ENCODE measurements at places on chromosomes 12 and 14. TPM values are rescaled to one million over a fixed set of nuclear protein-coding genes. Genes with fewer than 3 reads are reported as not detected.
A peak's percentile ranks its signal among the peaks of the same experiment; 100 is the strongest.

- H3K4me3 ChIP-seq = no peak overlapping the region
- H3K4me1 ChIP-seq = no peaks in the 10 kb centered on the region
- no peak for DNase-seq
- no peaks in the 10 kb centered on the region for H3K27me3 ChIP-seq
Observed at GRCh38 chr12:101927999-101928398, 50.6 kb downstream of the DRAM1 start.

GRCh38 chr12:68815232-68815927, 7.4 kb downstream of the MDM2 start:
- DNase-seq = no peak
- no peaks in the 10 kb centered on the region for H3K27me3 ChIP-seq
- H3K4me3 ChIP-seq = no peak overlapping the region
- peaks cover 14% of the 10 kb centered on the region for H3K36me3 ChIP-seq

DNA sequence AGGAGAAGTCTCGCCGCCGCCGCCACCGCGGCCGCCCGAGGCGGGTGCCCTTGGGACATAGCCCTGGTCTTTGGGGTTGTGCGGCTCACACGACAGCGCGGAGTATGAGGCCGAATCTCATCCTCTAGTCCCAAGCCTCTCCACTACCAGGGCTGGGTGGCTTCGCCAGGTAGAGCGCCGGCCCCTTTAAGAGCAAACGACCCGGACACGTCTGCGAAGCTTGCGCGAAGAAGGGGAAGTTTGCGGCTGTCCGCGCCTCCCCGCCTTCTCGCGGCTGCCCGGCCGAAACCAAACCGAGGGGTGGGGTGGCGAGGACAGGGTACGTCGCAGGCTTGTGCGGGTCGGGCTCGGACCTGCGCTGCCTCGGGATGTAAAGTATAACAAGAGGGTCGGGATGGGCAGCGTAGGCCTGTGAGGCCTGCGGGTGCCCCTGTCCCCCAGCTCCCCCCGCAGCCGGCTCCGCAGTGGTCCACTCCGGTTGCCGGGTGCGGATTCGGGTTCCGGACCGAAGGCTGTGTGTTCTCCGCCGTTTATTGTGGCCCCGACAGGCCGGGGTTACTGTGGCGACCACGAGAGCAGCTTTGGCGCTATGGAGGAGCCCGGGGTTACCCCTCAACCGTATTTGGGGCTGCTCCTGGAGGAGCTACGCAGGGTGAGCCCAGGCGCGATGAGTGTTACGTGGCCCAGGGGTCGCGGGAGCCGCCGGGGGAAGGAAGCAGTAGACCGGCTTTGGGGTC, 33.3 kb downstream of the MIA2 start:
- H3K27ac ChIP-seq = peak overlapping the region; percentile 86
- peak overlapping the region; percentile 68 for H3K4me3 ChIP-seq
- peak; percentile 81 for DNase-seq
- H3K27me3 ChIP-seq = peaks cover 13% of the 10 kb centered on the region
- no peaks in the 10 kb centered on the region for H3K36me3 ChIP-seq

DNA sequence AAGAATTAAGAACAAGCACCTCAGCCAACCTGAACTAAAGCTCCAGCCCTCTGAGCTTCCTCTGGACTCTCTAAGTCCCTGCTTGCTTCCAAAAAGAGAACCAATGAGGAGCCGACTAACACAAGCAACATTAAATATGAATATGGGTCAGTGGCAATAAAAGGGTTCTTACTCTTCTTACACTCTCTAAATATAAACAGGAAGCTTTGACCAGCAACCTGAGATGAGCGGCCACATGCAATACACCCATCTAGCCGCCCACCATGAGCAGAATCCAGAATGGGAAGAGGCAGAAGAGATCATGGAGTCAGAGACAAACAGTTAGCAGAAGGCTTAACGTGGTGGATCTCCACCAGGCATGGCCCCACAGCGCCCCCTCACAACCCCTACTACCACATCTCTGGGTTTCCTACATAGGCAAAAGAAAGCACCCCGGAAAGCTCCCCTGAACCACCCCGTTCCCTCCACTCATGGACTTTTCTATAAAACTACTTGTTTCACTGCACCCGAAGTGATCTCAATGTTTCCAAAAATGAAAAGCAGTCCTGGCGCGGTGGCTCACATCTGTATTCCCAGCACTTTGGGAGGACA, 59.4 kb downstream of the TTC7B start:
- peaks cover 10% of the 10 kb centered on the region for H3K27me3 ChIP-seq
- peak; percentile 42 for DNase-seq
- H3K27ac ChIP-seq = no peak overlapping the region
- peaks cover 4% of the 10 kb centered on the region for H3K4me1 ChIP-seq

DNA sequence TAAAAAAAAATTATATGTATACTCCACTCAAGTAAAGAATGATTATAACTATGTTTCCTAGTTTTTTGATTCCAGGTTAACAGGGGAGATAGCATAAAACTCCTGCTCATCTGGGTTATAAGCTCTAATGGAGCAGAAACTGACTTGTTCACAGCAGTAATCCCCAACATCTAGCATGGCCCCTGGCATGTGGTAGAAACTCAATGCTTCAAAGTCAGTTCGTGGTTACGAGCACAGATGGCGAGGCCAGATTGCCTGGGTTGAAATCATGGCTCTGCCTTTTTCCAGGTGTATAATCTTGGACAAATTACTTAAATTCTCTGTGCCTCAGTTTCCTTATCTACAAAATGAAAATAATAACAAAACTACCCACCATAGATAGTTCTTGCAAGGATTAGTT, 183.8 kb downstream of the TTC7B start:
- H3K27ac ChIP-seq = no peak overlapping the region
- no peaks in the 10 kb centered on the region for H3K36me3 ChIP-seq
- H3K4me1 ChIP-seq = no peaks in the 10 kb centered on the region
- no peaks in the 10 kb centered on the region for H3K27me3 ChIP-seq
- no peak overlapping the region for H3K4me3 ChIP-seq

- no peak overlapping the region for H3K27ac ChIP-seq
- no peak overlapping the region for H3K4me3 ChIP-seq
- DNase-seq = no peak
- no peaks in the 10 kb centered on the region for H3K36me3 ChIP-seq
- H3K4me1 ChIP-seq = peaks cover 13% of the 10 kb centered on the region
Observed at GRCh38 chr14:22384167-22384549, 204.9 kb downstream of the DAD1 start.

DNA sequence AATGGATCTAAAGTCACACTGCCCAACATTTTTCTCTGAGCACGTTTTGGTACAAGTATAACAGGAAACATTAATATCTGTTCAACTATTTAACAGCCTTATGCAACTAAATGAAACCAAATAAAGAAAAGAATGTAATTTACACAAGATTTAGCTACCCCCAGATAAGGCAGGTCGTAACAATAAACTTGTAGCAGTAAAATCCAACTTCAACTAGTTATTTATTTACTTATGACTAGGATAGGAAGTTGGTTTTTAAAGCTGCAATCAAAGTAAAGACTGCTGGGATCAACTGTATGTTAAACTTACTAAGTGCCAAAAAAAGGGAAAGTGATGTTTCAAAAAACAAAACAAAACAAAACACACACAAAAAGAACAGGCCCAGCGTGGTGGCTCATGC, 30.9 kb downstream of the FERMT2 start:
- H3K36me3 ChIP-seq = no peaks in the 10 kb centered on the region
- H3K4me1 ChIP-seq = peaks cover 13% of the 10 kb centered on the region
- DNase-seq = no peak

PSMA6 gene
- 344 TPM for total RNA-seq

GDF3 gene
- not detected for total RNA-seq

DNAJC22 gene
- 0.39 TPM for total RNA-seq

DNA sequence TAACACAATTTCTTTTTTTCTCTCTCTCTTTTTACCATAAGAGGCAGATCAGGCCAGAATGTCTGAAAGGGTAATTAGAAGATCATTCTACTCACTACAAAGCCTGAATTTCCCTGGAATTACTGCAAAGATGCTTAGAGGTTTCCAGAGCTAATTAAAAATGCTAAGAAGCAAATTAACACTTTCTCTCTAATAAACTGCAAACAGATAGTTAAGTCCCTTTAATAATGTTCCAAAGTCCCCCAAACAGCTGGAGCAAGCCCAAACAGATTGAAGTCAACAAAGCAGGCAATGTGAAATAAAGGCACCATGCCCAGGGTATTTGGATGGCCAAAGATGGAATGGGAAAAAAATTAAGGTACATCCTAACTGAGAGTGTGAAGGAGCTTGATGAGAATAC, 208.8 kb upstream of the LRFN5 start:
- peak; percentile 31 for DNase-seq
- no peaks in the 10 kb centered on the region for H3K27me3 ChIP-seq
- no peaks in the 10 kb centered on the region for H3K36me3 ChIP-seq

GRCh38 chr12:38175538-38175937, 141.0 kb upstream of the ALG10B start:
- no peaks in the 10 kb centered on the region for H3K27me3 ChIP-seq
- H3K4me1 ChIP-seq = no peaks in the 10 kb centered on the region
- H3K4me3 ChIP-seq = no peak overlapping the region
- H3K36me3 ChIP-seq = no peaks in the 10 kb centered on the region
- H3K27ac ChIP-seq = no peak overlapping the region

DNA sequence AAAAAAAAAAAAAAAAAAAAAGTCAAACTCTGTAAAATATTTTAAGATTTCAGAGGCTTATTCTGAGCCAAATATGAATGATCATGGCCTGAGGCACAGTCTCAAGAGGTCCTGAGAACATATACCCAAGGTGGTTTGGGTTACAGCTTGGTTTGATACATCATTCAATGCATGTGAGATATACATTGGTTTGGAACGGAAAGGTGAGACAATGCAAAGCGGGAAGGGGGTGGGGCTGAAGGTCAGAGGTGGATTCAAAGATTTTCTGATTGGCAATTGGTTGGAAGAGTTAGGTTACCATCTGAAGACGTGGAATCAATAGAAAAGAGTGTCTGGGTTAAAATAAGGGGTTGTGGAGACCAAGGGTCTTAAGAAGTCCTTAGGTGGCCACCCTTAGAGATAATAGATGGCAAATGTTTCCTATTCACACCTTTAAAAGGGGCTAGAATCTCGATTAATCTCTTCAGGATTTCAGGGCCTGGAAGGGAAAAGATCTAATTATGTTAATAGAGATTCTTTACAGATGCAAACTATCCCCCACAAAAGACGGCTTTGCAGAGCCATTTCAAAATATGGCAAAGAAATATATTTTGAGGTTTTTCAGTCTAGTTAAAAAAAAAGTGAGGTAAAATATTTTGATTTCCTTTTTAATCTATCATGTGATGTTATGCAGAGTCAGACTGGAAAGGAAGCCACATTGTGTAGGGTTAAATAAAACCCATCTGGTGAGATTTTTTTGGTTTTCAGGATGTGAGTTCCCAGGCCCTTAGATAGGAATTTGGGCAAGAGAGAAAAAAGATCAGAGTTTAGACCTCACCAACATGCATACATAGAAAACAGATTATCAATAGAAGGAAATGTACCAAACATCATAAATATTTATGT, 173.8 kb upstream of the CNOT2 start:
- H3K27me3 ChIP-seq = no peaks in the 10 kb centered on the region
- H3K36me3 ChIP-seq = no peaks in the 10 kb centered on the region
- no peak overlapping the region for H3K27ac ChIP-seq
- no peak for DNase-seq

- H3K4me3 ChIP-seq = no peak within 1 kb of the TSS
- no peaks in the 10 kb centered on the region for H3K27me3 ChIP-seq
- H3K36me3 ChIP-seq = peaks cover 6% of the 10 kb centered on the region
- no peak for DNase-seq
- H3K27ac ChIP-seq = no peak within 1 kb of the TSS
Observed at GRCh38 chr12:102197789-102198188, at the start of gene PMCH. Gene PMCH (minus strand): TSS chr12:102197833. CDS start chr12:102197770, 63 bp downstream.

- no peak overlapping the region for H3K27ac ChIP-seq
- H3K4me1 ChIP-seq = peaks cover 3% of the 10 kb centered on the region
- no peak for DNase-seq
Observed at GRCh38 chr14:52129721-52130120, 60.9 kb upstream of the NID2 start.

HOTAIR gene
- not detected for total RNA-seq

GRCh38 chr12:68272732-68273131, 19.3 kb upstream of the IL22 start:
- H3K27ac ChIP-seq = no peak overlapping the region
- DNase-seq = no peak
- no peaks in the 10 kb centered on the region for H3K27me3 ChIP-seq
- peaks cover 20% of the 10 kb centered on the region for H3K4me1 ChIP-seq
- H3K4me3 ChIP-seq = no peak overlapping the region

KRT83 gene
- not detected for total RNA-seq

- no peaks in the 10 kb centered on the region for H3K36me3 ChIP-seq
- peaks cover 10% of the 10 kb centered on the region for H3K4me1 ChIP-seq
- no peaks in the 10 kb centered on the region for H3K27me3 ChIP-seq
- peak; percentile 25 for DNase-seq
Observed at GRCh38 chr14:76776428-76777251, 15.4 kb downstream of the VASH1 start.

DNA sequence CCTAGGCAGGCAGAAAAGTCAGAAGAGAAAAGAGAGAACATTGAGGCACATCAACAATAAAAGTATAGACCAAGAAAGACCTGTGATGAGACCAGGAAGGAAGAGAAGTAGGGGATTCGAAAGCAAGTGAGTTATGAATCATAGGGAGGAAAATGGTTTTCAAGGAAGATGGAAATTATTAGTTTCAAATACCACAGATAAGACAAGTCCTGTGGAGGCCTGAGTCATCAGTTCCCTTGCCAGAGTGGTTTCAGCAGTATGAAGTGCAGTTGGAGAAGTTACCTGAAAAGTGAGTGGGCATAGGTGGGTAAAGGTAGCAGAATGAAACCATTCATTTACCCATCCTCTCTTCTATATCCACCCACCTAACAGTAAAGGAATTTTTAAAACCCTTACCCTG, 25.2 kb upstream of the TSPAN8 start:
- H3K4me3 ChIP-seq = no peak overlapping the region
- no peaks in the 10 kb centered on the region for H3K27me3 ChIP-seq
- no peak overlapping the region for H3K27ac ChIP-seq
- no peaks in the 10 kb centered on the region for H3K36me3 ChIP-seq

DNA sequence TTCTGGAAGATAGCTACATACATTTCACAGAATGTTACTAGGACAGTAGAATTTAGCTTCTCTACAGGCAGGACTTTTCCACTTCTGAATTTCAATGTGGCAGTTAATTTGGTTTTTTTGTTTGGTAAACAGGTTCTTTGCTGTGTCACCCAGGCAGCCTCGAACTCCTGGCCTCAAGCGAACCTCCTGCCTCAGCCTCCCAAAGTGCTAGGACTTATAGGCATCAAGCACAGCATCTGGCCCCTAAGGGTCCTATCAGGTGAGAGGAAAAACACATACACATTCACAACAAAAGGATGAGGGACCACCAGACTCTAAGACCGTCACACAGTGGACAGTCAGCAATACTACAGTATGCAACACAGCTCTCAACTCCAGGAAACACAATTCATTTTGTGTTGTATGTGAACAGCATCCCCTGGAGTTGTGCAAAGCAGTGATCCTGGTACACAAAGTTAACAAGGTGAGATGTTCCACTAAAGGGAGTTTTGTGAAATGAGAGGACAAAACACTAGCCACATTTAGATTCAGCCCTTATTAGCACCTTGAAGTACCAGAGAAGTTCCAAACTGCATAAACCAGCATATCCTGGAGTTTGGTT, 6.9 kb downstream of the ATP2B1 start:
- DNase-seq = no peak
- no peak overlapping the region for H3K27ac ChIP-seq
- peaks cover 31% of the 10 kb centered on the region for H3K4me1 ChIP-seq
- H3K36me3 ChIP-seq = no peaks in the 10 kb centered on the region

ARHGEF25 gene
- 17.3 TPM for total RNA-seq

Measured in neural progenitor cell (in vitro differentiated cells).